MV-4-11 (cell line): ENCODE measurements at places on chromosomes 16 and 17.

DNA sequence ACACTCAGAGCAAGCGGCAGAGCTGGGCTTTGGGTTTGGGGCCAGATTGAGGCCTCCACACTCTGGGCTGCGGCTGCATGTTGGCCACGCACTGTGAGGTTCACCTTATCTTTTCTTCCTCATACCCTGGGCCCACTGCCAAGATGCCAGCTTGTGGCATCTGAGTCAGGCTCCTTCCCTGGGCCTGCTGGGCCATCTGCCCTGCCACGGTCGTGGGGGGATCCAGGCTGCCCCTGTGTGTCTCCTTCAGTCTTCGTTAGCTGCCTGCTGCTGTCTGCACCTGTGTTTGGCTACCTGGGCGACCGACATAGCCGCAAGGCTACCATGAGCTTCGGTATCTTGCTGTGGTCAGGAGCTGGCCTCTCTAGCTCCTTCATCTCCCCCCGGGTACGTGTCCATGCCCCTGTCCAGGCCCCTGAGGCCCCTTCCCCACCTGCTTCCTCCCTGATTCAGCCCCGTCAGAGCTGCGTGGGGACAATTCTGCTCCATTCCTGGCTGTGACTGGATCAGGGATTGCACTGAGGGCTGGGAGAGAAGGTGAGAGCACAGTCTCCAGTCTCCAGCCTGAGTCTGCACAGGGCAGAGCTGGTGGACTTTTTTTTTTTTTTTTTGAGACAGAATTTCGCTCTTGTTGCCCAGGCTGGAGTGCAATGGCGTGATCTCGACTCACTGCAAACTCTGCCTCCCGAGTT lies 11.2 kb downstream of the SPNS3 start:
- DNase-seq: peak; percentile 19

GRCh38 chr16:49952386-49952785 lies 72.6 kb upstream of the CNEP1R1 start:
- peak; percentile 87 for DNase-seq

DNA sequence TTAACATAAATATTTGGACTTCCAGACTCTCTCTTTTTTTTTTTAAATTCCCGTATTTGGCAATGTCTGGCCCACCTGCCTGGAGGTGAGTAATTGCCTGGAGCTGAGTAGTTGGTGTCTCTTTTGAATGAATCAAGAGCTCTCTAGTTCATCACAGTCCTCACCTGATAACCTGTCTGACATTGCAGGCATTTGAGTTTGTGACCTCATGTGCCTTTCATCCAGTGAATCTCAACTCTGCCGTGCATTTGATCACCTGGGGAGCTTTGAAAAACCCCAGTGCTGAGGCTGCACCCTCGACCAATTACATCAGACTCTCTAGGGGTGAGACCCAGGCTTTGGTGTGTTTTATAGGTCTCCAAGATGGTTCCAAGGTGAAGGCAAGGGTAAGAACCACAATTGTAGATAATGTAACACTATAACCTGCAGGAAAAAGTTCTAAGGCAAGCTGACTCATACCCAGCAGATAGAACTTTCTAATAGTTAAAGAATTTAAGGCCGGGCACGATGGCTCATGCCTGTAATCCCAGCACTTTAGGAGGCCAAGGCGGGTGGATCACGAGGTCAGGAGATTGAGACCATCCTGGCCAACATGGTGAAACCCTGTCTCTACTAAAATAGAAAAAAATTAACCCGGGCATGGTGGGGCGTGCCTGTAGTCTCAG lies 24.5 kb upstream of the HS3ST2 start:
- DNase-seq: no peak

- DNase-seq: no peak
Observed at GRCh38 chr16:72255786-72256185, 83.8 kb upstream of the PMFBP1 start.

- DNase-seq: peak; percentile 95
Observed at GRCh38 chr17:32349854-32350665, at the start of gene ZNF207. Gene ZNF207 (plus strand): TSS chr17:32350157. CDS start chr17:32350286, 129 bp downstream.

GRCh38 chr16:50616883-50617645 lies 64.0 kb downstream of the SNX20 start:
- DNase-seq: no peak

GRCh38 chr16:84466692-84467091 lies 37.8 kb downstream of the MEAK7 start:
- DNase-seq: no peak

GRCh38 chr16:86371083-86371803 lies 139.1 kb upstream of the FOXF1 start:
- DNase-seq: no peak

GRCh38 chr17:78172249-78173051 lies 4.1 kb downstream of the SYNGR2 start:
- peak; percentile 45 for DNase-seq

DNA sequence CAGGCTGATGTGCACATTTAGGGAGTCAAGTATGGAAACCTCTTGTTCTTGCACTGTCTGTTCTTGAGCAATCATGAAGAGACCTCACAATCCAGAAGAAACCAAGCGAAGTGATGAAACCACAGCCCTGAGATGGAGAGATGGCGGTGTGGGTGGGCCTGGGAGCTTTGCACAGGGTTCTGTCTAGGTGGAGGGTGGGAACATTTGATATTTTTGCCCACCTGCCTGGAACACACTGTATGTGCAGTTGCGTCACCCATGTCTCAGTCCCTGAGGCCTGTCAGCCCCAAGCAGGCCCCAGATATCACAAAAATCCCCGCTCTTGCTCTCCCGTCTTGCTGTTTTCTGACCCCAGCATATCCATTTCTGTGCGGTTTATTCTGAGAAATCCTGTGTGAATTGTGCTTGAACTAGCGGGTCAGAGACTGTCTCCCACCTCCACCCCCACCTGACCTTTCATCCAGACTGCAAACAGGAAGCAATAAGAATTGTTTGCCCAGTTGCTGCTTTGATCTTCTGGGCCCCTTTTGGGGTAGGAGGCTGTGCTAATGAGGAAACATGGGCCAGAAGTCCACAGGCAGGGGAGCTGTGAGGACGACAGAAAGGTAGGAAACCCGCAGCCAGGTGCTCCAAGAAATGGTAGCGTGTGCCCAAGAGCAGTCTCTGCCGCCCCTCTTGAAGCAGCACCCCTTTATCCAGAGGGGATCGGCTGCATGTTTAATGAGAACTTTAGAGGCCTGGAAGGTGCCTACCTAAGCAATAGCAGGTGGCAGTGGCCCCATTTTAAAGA lies 183.8 kb downstream of the CCDC182 start:
- DNase-seq: peak; percentile 86

GRCh38 chr17:16649585-16649984 lies 4.1 kb downstream of the ZNF624 start:
- DNase-seq: no peak

- peak; percentile 1 for DNase-seq
Observed at GRCh38 chr17:31568539-31568938, 177.1 kb downstream of the RAB11FIP4 start.

GRCh38 chr17:44473367-44473766 lies 29.8 kb downstream of the GPATCH8 start:
- no peak for DNase-seq

DNA sequence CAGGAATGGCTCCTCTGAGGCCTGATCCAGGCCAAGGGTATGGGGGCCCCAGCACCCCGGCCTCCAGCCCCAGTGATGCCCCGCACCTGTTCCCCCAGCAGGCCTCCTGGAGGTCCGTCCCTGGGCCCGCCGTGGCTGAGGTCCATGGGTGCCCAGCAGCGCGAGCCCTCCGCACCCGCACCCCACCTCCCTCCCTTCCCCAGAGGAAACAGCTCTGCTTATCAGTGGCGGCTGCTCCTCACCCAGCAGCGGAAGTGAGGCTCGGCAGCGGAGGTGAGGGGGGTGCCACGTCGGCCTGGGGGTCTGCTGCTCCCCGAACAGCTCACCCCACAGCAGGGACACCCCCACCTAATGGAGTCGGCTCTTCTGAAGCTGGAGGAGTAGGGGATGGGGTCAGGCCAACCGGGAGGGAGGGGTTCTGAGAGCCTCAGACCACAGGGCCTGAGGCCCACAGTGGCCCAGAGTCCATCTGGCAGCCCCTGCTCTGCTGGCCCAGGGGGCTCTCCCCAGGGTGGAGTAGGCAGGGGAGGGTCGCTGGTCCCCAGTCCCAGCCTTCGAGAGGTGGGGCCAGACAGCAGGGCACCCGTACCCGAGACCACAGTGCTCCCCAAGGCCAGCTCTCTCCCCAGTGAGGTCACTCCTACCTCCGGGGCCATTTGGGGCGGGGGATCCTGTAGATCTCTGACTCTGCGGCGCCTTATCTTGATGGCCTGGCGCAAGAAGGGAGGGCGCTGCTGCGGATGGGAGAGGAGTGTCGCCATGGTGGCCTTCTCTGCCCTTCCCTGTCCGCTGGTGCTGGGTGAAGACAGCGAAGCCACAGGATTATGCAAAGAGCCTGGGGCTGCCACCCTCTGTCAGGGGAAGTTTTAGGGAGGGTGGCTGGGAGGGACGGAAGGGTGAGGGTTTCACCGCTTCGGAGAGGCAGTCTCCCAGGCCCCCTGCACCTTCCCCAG lies at the start of gene UNC13D:
UNC13D (minus strand) TSS at position 828 of the 953 bp plus-strand sequence; CDS start at position 761, 67 bp downstream.
- DNase-seq: peak; percentile 70

DNA sequence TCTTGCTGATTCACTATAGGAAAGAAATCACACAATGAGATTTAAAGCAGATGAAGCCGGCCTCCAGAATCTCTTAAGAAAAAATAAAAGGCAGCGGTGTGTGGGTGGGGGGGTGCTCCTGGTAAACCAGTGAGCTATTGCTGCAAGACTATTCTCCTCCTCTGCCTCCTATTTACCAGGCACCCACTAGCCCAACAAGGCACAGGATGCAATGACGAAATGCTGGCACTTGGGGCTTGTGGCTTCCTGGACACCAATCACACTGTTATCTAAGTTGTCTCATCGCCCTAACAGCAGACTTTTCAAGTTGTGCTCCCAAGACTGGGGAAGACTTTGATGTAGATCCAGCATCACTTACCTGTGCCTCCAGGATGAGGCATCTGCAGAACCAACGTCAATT lies 50.2 kb upstream of the NDRG4 start:
- DNase-seq: peak; percentile 70

- DNase-seq: no peak
Observed at GRCh38 chr16:17657045-17657444, 186.3 kb upstream of the XYLT1 start.

- no peak for DNase-seq
Observed at GRCh38 chr16:52834736-52835465, 217.8 kb downstream of the CHD9NB start.

DNA sequence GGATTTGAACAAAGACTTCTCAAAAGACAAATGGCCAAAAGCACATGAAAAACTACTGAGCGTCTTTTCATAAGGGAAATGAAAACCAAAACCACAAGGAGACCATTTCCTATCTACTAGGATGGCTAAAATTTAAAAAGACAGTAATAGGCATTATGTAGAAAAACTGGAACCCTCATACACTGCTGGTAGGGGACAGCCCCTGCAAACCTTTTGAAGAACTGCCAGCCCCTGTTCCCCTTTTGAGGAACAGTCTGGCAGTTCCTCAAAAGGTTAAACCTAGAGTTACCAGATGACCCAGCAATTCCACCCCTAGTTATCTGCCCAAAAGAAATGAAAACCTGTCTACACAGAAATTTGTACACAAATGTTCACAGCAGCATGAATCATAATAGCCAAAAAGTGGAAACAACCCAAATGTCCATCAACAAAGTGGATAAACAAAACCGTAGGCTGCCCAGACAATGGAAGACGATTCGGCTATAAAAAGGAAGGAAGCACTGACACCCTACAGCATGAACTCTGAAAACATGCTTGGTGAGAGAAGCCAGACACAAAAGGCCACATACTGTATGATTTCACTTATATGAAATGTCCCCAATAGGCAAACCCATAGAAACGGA lies 22.9 kb downstream of the CDIP1 start:
- peak; percentile 97 for DNase-seq
